Activated T-helper 1 cell treated with Interleukin-2 at 50 U/mL for 16 hours (primary cell): ENCODE measurements at places on chromosomes 3 and 15.
A peak's percentile ranks its signal among the peaks of the same experiment; 100 is the strongest.

- peak; percentile 28 for DNase-seq
Observed at GRCh38 chr15:67884514-67885174, 44.8 kb upstream of the RNU6-1 start.

DNA sequence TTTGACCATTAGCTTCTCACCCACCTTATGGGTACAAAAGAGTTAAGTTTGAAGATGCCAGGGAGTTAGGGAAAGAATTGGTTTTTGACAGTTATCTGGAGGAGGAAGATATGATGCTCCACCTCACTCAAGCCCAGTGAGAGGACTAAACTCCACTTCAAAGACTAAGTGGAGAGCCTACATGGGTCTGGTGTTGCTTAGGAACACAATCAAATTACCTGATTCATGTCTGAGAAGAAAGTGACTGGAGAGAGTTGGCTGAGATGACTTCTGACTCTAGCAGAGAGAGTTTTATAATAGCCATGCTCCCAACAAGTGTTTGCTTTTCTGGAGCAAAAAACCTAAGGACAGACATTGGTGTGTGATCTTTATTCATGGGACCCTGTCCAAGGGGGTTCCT lies 43.3 kb downstream of the SUCNR1 start:
- no peak for DNase-seq

DNA sequence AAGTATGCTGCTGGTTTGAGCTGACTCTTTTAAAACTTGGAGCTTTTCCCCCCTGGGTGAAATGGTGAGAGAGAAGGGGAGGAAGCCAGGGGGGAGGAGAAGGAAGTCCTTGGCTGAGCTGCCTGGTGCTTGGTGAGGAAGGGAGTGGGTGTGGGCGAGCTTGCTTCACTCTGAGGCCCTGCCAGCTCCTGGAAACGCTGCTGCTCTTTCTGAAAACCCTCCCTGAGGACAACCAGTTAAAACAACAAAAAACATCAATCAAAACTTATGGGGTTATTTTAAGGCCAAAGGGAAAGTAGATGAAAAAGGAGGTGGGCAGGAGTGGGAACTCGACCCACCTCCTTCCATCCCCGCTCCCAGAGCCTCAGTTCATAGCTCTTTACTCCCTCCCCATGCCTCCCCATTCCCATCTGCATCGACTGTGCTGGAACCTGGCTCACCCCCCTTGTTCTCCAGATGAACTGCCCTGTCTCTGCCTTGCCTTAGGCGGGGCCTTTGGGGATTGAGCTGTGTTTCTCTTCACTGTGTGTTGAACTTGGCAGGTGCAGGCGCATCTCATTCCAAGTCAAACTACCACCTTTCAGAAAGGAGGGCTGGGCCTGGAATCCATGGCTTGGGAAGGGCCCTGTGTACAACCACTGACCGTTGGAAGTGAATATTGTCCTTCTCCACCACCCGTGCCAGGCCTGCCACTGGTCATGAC lies 166.1 kb downstream of the ZNF621 start:
- DNase-seq = no peak

DNA sequence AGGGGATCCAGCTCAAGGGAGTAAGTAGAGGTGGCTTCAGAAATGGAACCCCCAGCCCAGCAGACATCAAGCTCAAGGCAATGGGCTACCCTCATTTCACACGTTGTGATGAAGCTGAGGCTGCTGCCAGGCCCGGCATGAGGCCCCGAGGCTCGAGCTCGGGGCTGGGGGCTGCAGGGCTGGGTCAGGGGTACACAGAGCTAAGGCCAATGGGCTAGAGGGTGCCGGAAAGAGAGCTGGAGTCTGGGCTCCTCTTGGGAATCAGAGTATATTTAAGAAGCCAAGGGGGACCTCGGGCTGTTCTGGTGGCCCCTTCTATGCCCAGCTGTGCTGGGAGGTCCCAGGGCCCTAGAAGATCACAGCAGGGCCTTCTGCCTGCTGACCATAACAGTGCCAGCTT lies 7.4 kb downstream of the PRSS50 start:
- no peak for DNase-seq

GRCh38 chr3:24562895-24563294 lies 68.2 kb upstream of the THRB start:
- no peak for DNase-seq

DNA sequence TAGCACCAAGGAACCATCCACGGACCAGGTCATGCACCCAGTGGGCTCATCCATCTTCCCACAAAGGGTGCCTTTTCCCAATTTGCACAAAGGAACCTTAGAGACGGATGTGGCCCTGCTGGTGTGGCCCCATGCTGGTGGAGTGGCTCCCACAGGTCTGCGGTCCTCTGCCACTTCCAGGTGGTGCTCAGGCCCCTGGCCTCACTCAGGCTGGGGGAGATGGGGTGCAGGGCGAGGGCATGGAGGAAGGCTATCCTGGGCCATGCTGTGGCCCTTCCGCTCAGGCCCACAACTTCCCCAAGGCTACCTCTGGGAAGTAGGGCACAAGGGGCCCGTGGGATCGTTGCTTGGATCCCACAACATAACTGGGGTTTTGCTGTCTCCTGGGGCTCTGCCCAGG lies 5.2 kb upstream of the SYNM start:
- no peak for DNase-seq

- DNase-seq = no peak
Observed at GRCh38 chr15:57213862-57214261, 162.4 kb upstream of the CGNL1 start.

GRCh38 chr15:64731805-64732151 lies 43.6 kb downstream of the RBPMS2 start:
- DNase-seq = no peak
